Central memory CD8-positive, alpha-beta T cell (primary cell): ENCODE measurements at places on chromosomes 11 and 22.

DNA sequence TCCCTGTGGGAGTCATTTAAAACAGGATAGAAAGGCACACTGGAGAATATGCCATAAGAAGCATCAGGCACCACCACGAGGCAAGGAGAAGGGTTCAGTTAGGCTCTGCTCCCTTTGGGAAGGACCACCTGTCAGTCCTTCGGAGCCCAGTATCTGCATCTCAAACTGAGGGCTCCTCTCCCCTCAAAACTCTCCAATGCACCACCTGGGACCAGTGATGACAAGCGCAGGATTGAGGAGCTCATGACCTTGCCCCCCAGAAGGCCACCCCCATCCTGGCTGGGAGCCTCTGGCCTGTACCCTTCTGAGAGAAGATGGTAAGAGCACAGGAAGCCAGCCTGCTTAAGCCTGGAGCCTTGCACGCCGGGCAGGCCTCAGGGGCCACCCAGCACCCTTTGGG is 39.4 kb downstream of the OPCML start:
- no peak overlapping the region for H3K27ac ChIP-seq
- H3K4me1 ChIP-seq, result no peaks in the 10 kb centered on the region
- no peaks in the 10 kb centered on the region for H3K27me3 ChIP-seq
- no peak for DNase-seq
- H3K4me3 ChIP-seq, result no peak overlapping the region

GRCh38 chr22:39091126-39092081 is 5.6 kb upstream of the APOBEC3H start:
- H3K27me3 ChIP-seq, result no peaks in the 10 kb centered on the region
- peaks cover 88% of the 10 kb centered on the region for H3K4me1 ChIP-seq
- no peak for DNase-seq
- peak overlapping the region; percentile 69 for H3K4me3 ChIP-seq

- no peaks in the 10 kb centered on the region for H3K4me1 ChIP-seq
- no peak for DNase-seq
- no peaks in the 10 kb centered on the region for H3K27me3 ChIP-seq
- no peak overlapping the region for H3K27ac ChIP-seq
- no peaks in the 10 kb centered on the region for H3K36me3 ChIP-seq
These were observed 236.4 kb downstream of the CASP12 start for GRCh38 chr11:104661901-104662300.

GRCh38 chr11:117072517-117073461 is 25.4 kb downstream of the SIK3 start:
- peaks cover 24% of the 10 kb centered on the region for H3K36me3 ChIP-seq
- peaks cover 66% of the 10 kb centered on the region for H3K4me1 ChIP-seq
- H3K27me3 ChIP-seq, result no peaks in the 10 kb centered on the region

GRCh38 chr22:50216684-50217520 is 16.1 kb downstream of the SELENOO start:
- peaks cover 22% of the 10 kb centered on the region for H3K4me1 ChIP-seq
- H3K36me3 ChIP-seq, result peaks cover 41% of the 10 kb centered on the region
- H3K27ac ChIP-seq, result no peak overlapping the region
- DNase-seq, result no peak

GRCh38 chr11:81995889-81996288 is 737.8 kb downstream of the FAM181B start:
- no peaks in the 10 kb centered on the region for H3K4me1 ChIP-seq
- H3K27ac ChIP-seq, result no peak overlapping the region
- H3K36me3 ChIP-seq, result no peaks in the 10 kb centered on the region
- no peaks in the 10 kb centered on the region for H3K27me3 ChIP-seq

GRCh38 chr11:60872961-60873524 is 5.7 kb downstream of the ZP1 start:
- H3K4me1 ChIP-seq, result peaks cover 18% of the 10 kb centered on the region
- no peak for DNase-seq
- peaks cover 10% of the 10 kb centered on the region for H3K27me3 ChIP-seq
- no peak overlapping the region for H3K27ac ChIP-seq
- H3K36me3 ChIP-seq, result peaks cover 3% of the 10 kb centered on the region

DNA sequence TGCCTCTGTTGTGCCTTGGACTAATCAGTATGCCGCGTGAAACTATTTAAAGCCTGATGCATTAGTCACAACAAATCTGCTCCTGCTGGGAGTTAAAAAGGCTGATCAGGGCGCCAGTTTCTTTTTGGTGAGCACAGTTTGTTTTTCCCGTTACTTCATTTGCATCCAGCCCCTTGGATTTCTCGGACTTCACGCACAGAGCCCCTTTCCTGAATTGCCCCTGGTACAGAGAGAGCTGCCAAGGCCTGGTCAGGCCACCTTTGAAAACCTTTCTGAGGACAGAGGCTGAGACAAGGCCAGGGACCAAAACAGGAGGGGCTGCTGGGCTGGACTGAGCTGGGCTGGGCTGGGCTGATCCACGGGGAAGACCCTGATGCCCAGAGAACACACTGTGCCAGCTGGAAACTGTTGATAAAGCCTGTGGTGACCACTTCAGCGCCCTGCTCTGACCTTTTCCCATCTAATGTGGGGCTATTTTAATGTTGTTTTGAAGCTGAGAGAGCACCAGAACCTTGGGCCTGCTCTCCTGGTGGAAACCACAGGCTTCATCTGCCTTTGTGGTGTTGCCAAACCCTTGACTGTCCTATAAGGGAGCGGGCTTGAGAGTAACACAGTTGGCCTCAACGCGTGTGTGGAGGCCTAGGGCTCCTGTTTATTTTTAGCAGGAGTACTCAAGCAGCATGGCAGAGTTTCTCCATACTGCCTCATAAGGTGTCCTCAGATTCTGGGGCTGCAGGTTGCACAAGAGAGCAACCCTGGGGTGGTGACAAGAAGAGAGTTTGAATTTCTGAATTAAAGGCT is 44.2 kb downstream of the NAV2 start:
- no peak for DNase-seq
- H3K4me1 ChIP-seq, result no peaks in the 10 kb centered on the region
- H3K4me3 ChIP-seq, result no peak overlapping the region

GRCh38 chr11:78419327-78419726 is 1.7 kb upstream of the GAB2 start:
- H3K4me1 ChIP-seq, result peaks cover 27% of the 10 kb centered on the region
- H3K27ac ChIP-seq, result no peak overlapping the region
- peak overlapping the region; percentile 69 for H3K4me3 ChIP-seq
- peaks cover 13% of the 10 kb centered on the region for H3K36me3 ChIP-seq

GRCh38 chr11:45141171-45141570 is 5.3 kb upstream of the PRDM11 start:
- H3K4me1 ChIP-seq, result peaks cover 4% of the 10 kb centered on the region
- no peak for DNase-seq

DNA sequence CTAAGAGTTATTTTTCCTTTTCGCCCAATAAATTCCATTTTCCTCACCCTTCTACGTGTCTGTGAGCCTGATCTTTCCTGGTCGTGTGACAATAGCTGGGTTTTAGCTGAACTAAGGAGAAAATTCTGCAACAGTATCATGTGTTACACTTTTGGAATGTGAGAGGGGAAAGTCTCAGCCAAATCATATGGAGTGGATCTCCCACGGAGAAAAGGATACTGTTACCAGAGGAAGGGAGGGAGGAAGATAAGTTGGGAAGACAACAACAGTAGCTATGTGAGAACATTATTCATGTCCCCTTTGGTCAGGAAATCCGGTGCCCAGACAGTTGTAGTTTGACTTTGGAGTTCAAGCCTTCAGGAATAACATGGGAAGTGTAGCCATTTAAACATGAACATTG is 584.0 kb upstream of the RAG2 start:
- no peaks in the 10 kb centered on the region for H3K36me3 ChIP-seq
- no peak for DNase-seq
- no peak overlapping the region for H3K4me3 ChIP-seq
- H3K27ac ChIP-seq, result no peak overlapping the region
- H3K4me1 ChIP-seq, result no peaks in the 10 kb centered on the region

DNA sequence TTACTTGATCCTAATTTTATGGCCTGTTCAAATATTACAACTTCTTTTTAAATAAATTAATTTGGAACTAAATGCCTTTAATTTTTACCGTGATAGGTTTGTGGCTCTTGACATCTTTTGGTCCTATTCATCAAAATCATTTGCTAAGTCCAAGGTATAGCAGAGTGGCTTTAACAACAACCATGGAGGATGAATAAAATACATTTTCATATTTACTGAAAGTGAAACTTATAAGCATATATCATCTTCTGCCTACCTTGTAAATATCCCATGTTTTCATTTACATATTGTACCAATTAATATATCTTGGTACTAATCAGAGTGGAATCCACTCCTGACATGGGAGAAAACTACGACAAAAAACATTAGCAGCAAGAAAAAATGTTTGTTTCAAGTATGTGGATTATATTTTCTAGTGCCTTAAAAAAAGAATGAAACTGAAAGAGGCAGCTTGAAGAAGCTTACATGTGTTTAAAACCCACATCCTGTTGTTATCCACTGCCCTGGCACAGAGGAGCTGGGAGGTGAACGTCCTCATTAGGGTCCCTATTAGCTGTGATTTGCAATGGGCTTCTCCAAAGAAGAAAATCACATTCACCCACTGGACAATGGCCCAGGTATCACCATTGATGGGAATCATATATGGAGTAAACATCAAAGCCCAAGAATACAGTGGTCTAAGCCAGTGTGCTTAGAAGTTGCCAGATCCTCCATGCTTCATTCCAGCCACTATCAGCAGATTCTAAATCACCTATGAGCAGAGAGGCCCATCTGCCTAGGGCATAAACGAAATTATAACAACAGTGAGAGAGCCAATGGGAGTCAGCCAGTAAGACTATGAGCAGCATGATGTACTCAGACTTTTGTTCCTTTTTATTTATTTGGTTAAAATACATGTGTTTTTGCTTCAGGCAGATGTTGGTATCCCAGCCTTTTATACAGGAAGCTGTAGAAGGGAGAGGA is 84.7 kb downstream of the MAML2 start:
- peaks cover 69% of the 10 kb centered on the region for H3K4me1 ChIP-seq
- H3K27ac ChIP-seq, result peak overlapping the region; percentile 98
- peaks cover 11% of the 10 kb centered on the region for H3K36me3 ChIP-seq
- DNase-seq, result peak; percentile 19
- peak overlapping the region; percentile 63 for H3K4me3 ChIP-seq
- no peaks in the 10 kb centered on the region for H3K27me3 ChIP-seq

GRCh38 chr11:67577951-67578350 is 5.7 kb upstream of the GSTP1 start:
- H3K4me1 ChIP-seq, result peaks cover 20% of the 10 kb centered on the region
- DNase-seq, result no peak
- peaks cover 36% of the 10 kb centered on the region for H3K27me3 ChIP-seq
- H3K27ac ChIP-seq, result no peak overlapping the region
- H3K36me3 ChIP-seq, result no peaks in the 10 kb centered on the region

- peaks cover 7% of the 10 kb centered on the region for H3K4me1 ChIP-seq
- H3K4me3 ChIP-seq, result no peak overlapping the region
- peaks cover 31% of the 10 kb centered on the region for H3K27me3 ChIP-seq
- H3K36me3 ChIP-seq, result no peaks in the 10 kb centered on the region
- H3K27ac ChIP-seq, result no peak overlapping the region
- DNase-seq, result no peak
These were observed 154.2 kb upstream of the NAV2 start for GRCh38 chr11:19558189-19558986.

DNA sequence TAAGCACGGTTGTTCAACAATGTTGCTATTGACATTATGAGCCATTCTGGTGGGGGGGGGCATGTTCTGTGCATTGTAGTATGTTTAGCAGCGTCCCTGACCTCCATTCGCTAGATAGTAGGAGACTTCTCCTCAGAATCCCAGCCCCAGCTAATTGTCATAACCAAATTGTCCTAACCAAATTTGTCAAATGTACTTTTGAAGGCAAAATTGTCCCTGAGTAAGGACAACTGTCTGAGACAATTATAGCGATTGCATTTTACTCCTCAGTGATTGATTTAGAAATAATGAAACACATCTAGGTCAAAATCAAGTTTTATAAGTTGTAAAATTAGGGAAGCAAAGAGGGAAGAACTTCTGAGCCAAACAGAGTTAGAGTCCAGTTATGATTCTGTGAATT is 541.8 kb upstream of the CHORDC1 start:
- no peaks in the 10 kb centered on the region for H3K27me3 ChIP-seq
- no peaks in the 10 kb centered on the region for H3K4me1 ChIP-seq
- H3K4me3 ChIP-seq, result no peak overlapping the region
- H3K27ac ChIP-seq, result no peak overlapping the region

- DNase-seq, result no peak
- H3K4me3 ChIP-seq, result no peak overlapping the region
- H3K27ac ChIP-seq, result no peak overlapping the region
- peaks cover 76% of the 10 kb centered on the region for H3K27me3 ChIP-seq
- H3K4me1 ChIP-seq, result no peaks in the 10 kb centered on the region
These were observed 1.6 kb downstream of the FGF19 start for GRCh38 chr11:69702239-69702691.

DNA sequence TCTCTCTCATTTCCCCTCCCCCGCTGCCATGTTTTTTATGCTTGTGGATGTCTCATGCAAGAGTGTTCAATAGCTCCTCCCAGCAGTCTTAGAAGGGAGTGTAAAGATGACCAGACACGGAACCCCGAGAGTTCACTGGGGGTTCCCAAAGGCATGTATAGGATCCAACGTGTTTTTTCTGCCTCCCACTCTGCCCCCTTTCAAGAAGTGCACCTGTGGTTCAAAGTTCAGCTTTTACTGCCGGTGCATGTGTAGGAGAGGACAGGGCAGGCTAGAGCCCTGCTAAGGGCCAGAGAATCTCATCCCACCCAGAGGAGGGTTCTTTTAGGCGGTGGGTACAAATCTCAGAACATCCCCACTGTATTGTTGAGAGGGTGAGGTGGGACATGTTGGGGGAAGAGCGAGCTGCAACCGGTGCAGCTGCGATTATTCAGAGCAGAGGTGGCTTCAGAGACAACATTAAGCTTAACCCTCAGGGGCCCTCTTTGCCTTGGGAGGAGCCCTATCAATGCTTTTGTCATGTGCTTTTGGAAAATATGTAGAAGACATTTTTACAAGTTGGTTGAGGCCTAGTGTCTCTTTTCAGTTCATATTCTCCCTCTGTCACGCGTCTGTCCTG is 14.5 kb downstream of the MIF start:
- H3K36me3 ChIP-seq, result no peaks in the 10 kb centered on the region
- no peak overlapping the region for H3K27ac ChIP-seq
- no peak for DNase-seq
- peaks cover 19% of the 10 kb centered on the region for H3K4me1 ChIP-seq

DNA sequence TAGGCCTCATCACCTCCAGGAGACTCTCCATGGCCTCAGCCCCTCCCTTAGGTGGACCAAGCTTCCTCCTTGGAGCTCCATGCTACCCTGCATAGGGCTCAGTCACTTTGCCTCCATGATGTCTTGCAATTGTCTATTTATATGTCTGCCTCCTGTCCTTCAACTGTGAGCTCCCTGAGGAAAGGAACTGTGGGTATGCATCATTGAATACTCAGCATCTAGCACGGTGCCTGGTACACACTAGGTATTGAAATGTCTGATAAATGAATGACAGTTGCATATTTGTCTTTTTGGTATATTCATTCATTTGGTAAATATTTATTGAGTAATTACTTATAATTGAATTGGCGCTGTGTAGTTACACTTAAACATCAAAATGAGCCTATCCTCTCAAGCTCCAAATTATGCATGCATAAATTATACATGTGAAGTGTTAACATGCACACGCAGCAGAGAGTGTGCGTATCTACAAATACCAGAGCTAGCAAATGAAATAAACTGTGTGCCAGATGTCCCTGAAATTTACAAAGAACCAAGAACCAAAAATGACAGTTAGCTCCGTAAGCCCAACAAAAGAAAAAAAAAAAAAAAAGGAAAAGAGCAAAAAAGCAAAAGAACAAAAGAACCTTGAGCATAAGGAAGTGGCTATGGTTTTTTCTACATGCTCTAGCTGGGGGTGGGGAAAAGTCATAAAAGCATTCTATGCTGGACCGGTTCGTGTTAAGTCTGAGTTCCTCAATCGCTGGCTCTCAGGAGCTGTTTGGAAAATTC is 25.2 kb downstream of the GRAP2 start:
- no peak overlapping the region for H3K4me3 ChIP-seq
- no peak for DNase-seq
- peaks cover 34% of the 10 kb centered on the region for H3K36me3 ChIP-seq
- H3K27me3 ChIP-seq, result no peaks in the 10 kb centered on the region
- H3K4me1 ChIP-seq, result peaks cover 56% of the 10 kb centered on the region
- peak overlapping the region; percentile 93 for H3K27ac ChIP-seq
